HuH-7 (cell line): ENCODE measurements at places on chromosomes 11 and 22.

- no peak for DNase-seq
Measured at GRCh38 chr22:43439368-43440103, 27.7 kb downstream of the MPPED1 start.

DNA sequence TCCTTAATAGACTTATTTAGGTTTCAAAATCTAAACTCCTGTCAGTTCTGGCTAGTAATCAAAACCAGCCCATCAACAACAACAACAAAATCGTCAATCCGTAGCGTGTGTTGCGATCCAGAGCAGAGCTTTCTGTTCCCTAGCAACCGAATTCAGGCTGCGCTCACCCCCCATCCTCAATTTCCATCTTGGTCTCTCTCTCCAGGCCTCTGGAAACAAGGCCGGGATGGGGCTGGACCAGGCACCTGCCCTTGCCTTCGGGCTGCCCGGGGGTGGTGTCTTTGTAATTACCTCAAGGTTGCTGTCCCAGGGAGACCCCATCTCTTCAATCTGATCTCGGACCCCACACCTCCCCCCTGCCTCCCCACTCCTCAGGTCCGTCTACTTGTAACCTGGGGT lies 1341.5 kb downstream of the BRD1 start:
- no peak for DNase-seq

DNA sequence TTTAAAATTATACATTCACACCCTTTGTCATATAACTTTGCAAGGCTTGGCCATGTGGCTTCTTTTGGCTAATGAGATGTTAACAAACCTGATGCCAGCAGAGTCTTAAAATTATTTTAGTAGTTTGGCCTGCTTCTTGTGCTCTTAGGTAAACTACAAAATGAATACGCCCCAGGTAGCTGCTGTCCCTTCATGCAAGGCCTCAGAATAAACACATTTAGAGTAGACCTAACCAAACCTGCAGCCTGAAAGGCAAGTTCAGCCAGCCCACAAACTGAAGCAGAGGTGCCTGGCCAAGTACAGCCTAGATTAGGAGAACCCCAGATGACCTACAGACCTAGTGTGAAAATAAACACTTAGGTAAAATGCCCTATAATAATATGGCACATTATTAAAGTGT lies 50.2 kb downstream of the PHF21A start:
- DNase-seq: no peak

DNA sequence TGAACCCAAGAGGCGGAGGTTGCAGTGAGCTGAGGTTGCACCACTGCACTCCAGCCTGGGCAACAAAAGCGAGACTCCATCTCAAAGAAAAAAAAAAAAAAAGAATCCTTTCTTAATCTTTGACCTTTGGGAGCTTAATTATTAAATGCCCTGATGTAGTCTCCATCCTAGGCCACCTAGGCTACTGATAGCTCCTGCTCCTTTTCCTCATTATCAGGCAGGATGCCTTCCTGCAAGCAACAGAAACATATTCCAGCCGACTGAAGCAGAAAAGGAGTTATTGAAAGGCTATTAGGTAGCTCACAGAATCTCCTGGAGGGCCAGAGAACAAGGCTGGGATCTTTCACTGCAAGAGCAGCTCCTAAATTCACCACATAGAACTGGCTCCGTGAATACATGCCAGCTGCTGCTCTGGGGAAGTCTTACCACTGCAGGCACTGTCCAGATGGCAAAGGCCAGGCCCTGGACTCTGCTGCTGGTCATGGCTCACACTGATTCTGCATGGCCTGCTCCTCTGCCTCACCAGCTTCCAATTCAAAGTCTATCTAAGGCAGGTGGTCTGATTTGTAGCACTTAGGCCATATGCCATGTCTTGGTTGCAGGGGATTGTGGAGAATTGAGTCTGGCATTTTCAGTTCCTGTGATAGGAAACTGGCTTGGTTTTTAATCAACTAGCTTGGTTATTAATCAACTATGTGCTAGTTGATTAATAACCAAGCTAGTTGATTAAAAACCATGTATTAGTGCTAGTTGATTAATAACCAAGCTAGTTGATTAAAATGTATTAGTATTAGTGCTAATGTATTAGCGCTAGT lies 26.0 kb upstream of the POLD3 start:
- DNase-seq: no peak
